ENCODE measurements at places on chromosomes 6 and 20.
A peak's percentile ranks its signal among the peaks of the same experiment; 100 is the strongest.

GRCh38 chr6:137875058-137875520 lies 8.0 kb downstream of the TNFAIP3 start:
- DNase-seq: no peak

DNA sequence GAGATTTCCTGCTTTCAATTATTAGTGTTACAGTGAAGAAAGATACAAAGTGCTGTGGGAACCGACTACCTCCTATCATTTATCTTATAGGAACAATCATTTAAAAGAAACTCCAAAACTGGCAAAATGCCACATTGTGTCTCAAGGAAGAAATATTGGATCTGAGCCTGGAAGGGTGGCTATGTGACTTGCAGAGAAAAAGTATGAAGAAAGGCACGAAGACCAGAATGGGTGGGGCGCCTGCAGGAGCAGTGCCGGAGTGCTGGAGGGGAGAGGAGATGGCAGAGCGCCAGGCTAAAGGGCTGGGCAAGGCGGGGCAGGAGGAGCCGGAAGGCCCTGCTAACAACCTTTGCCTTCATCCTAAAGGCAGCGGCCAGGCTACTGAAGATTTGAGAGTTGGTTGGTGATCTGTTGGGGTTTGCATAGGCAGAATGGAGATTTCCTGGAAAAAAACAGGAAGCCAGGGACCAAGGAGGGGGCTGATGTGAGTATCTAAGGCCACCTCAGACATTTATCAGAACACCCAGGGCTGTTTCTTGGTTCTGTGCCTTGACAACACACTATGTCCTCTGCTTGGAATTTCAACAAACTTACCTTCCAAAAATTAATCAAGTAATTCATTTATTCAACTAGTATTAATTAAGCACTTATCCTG lies 125.6 kb downstream of the MAFB start:
- no peak for DNase-seq

- no peak for DNase-seq
Measured at GRCh38 chr6:122651604-122652003, 41.4 kb downstream of the PKIB start.

DNA sequence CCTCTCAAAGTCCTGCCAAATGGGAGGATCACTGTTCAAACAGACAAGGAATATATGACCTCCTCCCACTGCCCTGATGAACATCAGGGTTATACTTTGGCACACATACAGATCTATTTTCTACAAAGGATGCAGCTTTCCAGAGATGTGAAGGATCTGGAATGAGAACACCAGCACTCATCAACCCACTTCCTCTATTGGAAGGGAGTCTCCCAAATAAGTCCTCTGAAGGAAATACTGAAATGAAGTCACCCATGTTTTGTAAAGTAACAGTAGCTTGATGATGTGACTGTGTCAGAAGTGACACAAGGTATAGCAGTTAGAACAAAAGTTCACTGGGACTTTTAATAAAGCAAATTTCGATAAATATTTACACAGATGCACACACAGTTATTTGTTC lies 104.9 kb downstream of the OGFRL1 start:
- DNase-seq: no peak

DNA sequence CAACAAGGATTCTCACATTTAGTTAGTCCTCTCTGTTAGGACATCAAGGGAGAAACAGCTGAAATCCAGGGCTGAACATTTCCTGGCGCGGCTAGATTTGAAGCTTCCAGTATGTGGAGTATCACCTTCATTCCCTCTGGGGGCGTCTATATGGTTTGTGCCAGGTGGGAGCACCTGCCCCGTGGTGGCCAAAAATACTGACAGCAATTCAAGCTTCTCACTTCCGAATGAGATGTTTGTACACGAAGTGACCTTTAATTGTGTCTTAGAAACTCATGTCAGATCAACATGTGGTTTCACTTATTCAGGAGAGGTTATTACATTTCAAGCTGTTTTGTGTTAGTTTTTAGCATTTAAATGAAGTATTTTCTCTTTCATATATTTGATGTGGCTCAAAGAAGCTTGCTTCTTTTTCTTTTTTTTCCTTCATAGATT lies 67.3 kb upstream of the ZNF217 start:
- DNase-seq: no peak

DNA sequence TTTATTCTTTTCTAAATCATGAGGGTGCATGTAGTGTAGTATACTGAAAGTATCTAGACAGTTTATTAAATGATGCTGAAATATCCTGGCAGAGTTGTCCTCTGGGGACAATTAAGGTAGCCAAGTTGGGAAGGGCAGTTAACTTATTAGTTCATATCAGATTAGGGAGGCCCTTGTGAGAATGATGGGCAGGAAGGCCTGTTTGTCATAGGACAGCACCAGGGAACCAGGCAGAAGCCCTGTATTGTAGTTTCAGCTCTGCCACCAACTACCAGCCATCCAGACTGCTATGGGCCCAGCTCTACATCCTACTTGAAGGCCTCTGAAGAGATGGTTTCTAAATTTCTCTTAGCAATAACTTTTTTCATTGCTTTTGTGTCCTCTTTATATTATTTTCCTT lies 4.0 kb downstream of the MYLIP start:
- DNase-seq: no peak

GRCh38 chr6:116371918-116372209 lies 1.1 kb downstream of the DSE start:
- DNase-seq: no peak

GRCh38 chr20:22352019-22352418 lies 232.4 kb downstream of the FOXA2 start:
- DNase-seq: no peak

DNA sequence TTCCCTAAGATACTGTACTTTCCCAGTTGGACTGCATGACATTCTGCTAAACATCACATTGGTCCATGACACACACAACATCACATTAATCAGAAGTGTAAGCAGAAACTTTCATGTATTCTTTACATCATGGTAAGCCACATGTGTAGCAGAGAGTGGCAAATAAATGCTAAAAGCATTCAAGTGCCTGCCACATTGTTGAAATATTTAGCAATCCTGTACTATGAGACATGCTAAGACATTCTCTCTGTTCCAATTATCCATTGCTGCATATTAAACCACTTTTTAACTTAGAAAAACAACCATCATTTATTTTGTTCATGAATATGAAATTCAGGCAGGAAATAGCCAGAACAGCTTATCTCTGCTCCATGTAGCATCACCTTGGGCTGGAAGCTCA lies 207.7 kb upstream of the GJE1 start:
- no peak for DNase-seq

DNA sequence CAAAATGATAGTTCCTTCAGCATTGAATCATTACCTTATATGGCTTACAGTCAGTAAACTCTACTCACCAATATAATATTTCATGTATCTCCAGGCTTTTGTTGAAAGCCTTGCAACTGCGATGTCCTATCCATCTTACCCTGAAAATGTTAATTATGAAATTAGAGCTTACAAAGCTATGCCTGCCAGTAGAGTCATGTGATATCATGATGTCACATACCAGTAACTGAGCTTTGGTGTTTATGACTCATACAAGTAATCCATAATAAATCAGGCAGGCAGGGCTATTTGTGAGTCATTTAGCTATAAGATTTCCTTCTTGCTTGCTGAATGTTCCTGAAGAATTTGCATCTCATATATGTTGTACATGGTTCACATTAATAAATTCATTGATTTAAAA lies 44.9 kb upstream of the FAM83B start:
- no peak for DNase-seq

DNA sequence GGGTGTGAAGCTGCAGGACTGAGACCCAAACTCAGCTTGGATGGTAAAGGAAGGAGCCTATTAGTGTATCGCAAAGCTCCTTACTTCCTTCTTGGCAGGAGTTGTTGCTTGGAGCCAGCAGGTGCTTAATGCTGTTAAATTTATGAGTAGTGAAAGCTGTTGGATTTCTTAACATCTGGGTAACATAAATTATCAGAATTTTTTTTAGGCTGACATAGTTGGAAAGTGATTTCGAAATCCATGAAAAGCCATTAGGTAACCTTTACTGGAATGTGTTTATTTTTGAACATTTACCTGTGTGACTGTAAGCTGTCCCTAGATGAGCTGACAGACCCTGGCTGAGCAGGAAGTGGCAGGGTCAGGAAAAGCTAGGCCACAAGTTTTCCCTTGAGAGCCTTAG lies 470.4 kb upstream of the SLC35B3 start:
- no peak for DNase-seq

GRCh38 chr20:36284751-36285150 lies 21.4 kb upstream of the DLGAP4 start:
- DNase-seq: no peak

GRCh38 chr6:160420969-160421556 lies 72.9 kb downstream of the SLC22A3 start:
- DNase-seq: no peak

GRCh38 chr20:2942439-2942838 lies 69.2 kb downstream of the PTPRA start:
- no peak for DNase-seq

- no peak for DNase-seq
Measured at GRCh38 chr6:39181333-39181732, 47.9 kb downstream of the KCNK5 start.

DNA sequence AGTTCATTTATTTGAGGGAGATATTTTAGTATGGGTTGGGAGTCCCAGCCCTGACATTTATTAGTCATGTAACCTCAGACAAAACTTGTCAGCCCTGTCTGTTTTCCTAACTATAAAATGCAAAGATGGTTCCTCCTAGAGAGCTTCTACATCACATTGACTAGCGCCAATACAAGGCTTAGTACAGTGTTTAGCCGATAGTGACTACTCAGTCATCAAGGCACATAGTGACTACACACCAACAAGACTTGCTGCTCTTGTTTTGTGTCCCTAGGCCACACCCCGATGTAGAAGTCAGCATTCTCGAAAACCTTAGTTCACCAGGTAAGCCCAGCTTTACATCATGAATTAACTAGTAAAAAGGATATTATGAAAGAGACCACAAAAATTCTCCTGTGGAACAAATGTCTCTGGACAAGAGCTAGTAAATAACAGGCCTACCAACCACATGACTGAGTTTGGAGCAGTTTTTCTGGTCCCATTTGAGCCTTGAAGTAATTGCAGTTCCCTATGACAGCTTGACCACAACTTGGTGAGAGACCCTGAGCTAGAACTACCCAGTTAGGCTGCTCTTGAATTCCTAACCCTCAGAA lies 68.8 kb downstream of the PFDN4 start:
- DNase-seq: no peak

GRCh38 chr6:27837625-27838057 lies 74.6 kb downstream of the OR2B2 start:
- DNase-seq: no peak

DNA sequence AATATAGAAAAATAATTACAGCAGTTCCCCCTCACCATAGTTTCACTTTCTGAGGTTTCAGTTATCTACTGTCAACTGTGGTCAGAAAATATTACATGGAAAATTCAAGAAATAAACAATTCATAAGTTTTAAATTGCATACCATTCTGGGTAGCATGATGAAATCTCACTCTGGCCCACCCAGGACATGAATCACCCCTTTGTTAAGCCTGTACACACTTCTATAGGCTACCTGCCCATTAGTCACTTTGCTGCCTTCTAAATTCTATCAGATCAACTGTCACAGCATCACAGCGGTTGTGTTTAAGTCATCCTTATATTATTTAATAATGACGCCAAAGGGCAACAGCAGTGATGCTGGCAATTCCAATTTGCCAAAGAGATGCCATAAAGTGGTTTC lies 140.3 kb upstream of the RUNX2 start:
- no peak for DNase-seq

- no peak for DNase-seq
Measured at GRCh38 chr6:138560130-138560860, 61.0 kb upstream of the NHSL1 start.

- DNase-seq: no peak
Measured at GRCh38 chr6:142303176-142303533, 1.3 kb downstream of the ADGRG6 start.

GRCh38 chr20:59724457-59725366 lies 120.4 kb downstream of the PHACTR3 start:
- DNase-seq: no peak

- DNase-seq: no peak
Measured at GRCh38 chr6:71982389-71982788, 96.0 kb downstream of the RIMS1 start.

GRCh38 chr6:160943997-160944396 lies 47.6 kb upstream of the MAP3K4 start:
- no peak for DNase-seq

DNA sequence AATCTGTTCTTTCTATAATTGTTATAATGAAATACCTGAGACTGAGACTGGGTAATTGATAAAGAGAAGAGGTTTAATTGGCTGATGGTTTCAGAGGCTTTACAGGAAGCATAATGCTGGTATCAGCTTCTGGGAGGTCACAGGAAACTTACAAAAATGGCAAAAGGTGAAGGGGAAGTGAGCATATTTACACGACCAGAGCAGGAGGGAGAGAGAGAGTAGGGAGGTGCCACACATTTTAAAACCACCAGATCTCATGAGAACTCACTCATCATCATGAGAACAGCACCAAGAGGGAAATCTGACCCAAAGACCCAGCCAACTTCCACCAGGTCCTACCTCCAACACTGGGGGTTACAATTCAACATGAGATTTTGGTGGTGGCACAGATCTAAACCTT lies 2.6 kb upstream of the SIRPB1 start:
- no peak for DNase-seq

- DNase-seq: no peak
Measured at GRCh38 chr6:167115054-167115453, 7.8 kb upstream of the CCR6 start.

DNA sequence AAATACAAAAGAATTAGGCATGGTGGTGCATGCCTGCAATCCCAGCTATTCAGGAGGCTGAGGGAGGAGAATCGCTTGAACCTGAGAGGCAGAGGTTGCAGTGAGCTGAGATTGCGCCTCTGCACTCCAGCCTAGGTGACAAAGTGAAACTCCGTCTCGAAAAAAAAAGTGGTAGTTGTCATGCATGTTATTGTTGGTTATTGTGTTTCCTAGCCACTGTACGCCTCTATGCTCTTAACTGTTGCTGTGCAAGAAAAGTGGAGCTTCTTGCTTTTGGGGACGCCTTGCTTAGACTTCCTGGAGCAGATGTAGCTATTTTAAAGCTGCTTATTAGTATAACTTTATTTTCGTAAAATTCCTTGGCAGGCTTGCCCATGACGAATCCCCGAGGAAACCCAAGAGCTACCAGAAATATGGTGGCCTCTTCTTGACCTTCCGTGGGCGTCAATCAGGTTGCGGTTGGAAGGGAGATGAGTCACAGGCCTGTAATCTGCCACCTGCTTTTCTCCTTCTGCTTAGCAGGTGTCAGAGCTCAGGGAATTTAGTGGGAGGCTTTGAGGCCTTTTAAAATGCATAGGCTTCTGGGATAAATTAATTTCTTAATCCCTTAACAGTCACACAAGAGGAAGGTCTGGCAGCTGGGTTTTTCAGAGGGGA lies 17.3 kb downstream of the GABRR2 start:
- peak; percentile 50 for DNase-seq

- DNase-seq: no peak
Measured at GRCh38 chr6:52361414-52361944, 472 bp upstream of the PAQR8 start.

GRCh38 chr6:60754879-60755278 lies 1531.1 kb downstream of the KHDRBS2 start:
- no peak for DNase-seq

GRCh38 chr6:29501106-29501505 lies 13.3 kb upstream of the MAS1L start:
- no peak for DNase-seq

All from stimulated activated CD4-positive, alpha-beta T cell treated with anti-CD3 and anti-CD28 coated beads, Interleukin-12 subunit alpha, Interleukin-12 subunit beta, amount 100 ng/mL, for 24 hours (primary cell).